ENCODE measurements at places on chromosomes 7 and 10.

DNA sequence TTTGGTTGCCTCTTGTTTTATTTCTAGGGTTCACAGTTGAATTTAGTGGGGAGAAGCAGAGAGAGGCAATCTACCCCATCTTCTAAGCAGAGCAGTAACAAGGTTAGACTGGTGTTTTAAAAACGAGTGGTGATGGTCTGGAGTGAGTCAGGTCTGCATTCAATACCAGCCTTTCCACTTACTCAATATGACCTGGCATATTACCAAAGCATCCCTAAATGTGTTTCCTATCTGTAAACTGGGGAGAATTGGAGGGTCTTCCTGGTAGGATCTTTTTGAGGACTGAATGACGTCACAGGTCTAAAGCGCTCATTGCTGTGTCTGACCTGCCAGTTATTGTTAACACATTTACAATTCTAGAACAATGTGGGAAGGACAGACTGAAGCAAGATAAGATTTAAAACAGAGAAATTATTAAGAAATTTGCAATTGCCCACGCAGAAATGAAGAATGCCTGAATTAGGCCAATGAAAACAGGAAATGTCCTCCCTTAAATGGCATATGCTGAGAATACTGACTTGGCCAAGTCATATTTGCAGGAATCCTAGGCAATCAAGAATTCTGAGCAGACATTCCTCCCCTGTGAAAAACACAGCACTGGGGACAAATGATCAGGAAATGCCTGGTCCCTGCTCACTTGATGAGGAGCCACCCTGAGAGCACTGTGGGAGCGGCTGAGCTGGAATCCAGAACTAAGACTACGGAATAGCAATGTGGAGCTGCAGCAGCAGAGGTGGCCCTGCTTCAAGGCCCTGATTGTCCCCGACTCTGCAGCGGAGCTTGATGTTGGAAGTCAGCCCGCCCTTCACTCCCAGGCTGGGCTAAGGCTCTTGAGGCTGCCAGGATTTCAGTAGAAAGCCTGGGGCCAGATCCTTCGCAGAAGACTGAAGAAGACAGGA, 184.5 kb upstream of the CXCL12 start:
- no peak for DNase-seq

DNA sequence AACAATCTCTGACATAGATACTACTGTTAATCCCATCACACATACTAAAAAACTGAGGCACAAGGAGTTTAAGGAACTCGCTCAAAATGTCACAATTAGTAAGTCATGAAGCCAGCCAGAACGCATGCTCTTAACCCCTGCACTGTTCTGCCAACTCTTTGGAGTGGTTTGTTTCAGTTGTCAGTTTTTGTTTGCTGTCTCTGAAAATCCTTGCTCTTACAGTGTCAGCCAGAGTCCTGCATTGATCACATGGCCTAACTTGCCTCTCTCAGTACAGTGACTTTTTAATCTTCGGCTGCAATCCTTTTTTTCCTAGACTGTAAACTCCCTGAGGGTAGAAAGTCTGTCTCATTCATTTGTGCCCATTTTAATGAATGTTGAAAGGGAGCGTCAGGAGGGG, 753.8 kb downstream of the AUTS2 start:
- no peak for DNase-seq

- DNase-seq: no peak
Measured at GRCh38 chr10:51878695-51879094, 179.3 kb upstream of the CSTF2T start.

DNA sequence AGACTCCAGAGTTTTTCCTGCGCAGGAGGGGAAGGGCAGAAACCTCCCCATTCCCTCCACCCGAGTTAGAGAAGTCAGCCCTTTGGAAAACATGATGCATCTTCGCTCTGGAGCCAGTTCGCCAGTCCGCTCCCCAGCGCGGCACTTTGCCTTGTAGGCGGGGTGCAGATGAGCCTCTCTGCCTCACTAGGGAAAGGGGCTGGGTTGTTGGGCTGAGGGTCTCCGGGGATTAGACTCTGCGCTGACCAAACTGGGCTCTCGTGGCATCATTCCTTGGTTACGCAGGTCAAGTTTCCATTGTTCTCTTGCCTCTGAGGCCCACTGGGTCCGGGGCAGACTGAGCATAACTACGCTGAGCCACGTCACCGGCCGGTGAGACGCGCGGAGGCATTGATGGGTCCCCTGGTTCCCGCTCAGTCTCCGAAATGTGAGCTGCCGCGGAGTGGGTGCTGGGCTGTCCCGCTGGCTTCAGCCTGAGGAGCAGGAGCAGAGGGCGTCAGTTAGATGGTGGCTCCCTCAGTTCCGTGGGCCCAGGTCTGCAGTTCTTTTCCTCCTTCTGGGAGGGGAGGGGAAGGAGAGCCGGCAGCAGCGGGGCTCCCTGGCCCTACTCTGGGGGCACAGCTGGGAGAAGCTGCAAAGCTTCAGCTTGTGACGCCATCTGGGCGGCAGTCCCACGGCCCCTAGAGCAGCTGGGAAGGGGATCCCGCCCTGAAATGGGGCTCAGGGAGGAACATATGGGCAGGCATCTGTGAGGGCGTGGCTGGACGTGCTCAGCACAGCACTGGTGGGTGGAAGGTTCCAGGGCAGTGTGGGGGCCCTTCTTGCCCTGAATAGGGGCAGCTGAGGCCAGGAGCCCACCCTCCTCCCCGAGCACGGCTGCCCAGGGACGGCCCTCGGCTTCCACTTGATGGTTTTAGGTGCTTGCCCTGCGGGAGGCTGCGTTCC, 121.3 kb upstream of the BTBD16 start:
- DNase-seq: no peak

DNA sequence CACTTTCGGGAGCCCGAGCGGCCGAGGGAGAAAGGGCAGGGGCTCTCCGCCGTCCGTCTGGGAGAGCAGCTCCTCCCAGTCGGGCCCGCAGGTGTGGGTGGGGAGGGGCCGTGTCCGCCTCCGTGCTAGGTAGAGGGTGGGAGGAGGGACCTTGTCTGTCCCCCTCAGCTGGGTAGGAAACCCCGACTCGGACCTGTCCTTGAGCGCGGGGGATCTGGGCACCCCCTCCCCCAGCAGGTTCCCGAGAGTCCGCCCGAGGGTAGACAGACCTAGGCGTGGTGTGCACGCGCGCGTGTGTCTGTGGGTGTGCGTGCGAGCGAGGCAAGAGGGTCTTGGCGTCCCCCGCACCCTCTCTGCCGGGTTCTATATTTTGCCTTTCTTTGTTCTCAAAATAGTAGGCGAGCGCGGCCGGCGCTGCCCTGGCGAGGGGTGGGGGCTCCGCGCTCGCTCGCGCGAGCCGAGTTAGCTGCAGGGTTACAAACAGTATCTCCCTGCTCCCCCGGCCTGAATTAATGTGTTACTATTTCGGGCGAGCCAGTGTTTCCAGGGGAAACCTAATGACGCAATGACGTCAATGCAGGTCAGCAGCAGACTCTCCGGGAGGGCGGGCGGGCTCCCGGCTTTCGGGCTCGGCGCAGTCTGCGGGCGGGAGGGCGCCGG, 73.9 kb upstream of the LEP start:
- no peak for DNase-seq

DNA sequence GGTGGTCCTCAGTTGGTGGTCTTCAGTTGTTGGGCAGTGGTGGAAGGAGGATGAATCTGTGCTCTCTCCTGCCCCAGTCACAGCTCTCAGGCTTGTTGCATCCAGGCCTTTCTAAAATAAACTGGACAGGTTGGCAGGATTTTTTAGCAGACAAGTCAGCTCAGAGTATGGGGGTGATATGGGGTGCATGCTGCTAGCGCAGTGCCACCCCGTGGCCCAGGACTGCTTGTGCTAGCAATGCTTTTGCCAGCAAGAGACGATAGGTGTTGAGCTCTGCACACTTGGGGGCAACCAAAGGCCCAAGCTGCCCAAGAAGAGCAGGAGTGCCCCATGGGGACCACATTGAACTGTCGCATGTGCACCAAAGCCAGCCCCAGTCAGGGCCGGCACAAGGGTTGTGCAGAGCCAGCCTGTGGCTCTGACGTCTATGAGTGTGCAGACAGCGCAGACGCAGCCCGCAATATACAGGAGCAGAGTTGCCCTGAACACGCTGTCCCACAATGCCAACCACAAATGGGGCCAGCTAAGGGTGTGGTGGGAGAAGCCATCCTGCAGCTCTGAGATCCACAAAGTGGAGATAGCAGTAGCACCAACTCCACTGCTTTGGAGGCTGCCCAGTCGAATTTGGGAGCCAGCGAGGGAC, 49.8 kb upstream of the PDSS1 start:
- DNase-seq: peak; percentile 61

DNA sequence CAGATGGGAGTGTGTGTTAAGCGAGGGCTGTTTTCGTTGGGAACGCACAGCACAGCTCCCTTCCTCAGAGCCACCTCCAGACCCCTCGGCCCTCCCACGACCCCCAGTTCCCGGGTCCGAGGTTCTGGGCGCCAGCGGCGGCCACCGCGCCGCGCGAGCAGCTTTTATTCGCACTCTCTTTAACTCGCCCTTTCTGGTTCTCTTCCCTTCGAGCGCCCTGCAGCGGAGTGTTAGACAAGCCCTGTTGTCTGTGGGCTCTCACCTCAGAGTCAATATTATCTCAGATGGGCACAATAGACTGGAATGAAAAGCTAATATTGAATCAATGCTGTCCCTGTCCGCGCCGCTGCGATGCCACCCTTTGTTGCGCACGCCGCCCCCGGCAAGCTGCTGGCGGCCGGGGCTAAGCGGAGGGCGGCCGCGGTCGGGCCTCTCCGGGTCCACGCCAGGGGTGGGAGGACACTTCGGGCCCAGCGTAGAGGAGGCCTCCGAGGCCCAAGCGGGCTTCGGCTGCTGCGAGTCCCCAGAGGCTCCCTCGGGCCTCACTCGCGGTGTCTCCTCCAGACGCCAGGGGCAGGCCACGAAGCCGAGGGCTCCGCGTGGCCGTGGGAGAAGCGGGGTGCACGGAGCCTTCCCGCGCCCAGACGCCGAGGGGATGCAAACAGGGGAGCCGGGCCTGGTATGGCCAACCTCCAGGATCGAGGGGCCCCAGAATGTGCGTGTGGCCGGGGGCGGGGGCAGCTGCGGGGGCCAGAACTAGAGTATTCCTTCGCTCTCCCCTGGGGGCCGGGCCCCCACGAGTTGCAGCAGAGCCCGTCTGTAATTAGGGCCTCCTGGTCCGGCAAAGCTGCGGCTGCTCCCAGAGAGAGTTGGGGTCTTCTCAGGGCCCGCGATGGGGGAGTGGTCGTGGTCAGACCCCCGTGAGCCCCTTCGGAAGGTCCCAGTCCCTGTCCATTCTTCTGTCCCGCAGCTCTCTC, 7.9 kb upstream of the EMX2 start:
- DNase-seq: no peak

DNA sequence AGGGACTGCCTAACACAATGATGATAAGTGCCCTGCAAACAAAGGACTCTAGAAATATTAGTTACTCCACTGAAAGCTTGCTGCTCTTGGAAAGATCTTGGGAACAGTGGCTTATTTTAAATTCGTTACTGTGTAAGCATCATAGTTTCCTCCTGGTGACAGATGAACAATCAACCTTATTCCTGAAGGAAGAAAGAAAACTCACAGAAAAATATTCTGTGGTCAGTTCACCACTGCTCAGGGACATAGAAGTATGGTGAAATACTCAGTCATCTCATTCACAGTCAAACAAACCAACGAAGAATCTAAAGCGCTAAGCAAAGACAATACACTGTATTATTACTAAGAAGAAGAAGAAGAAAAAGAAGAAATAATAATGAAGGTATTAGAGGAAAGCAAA, 27.8 kb downstream of the MKX start:
- DNase-seq: no peak

DNA sequence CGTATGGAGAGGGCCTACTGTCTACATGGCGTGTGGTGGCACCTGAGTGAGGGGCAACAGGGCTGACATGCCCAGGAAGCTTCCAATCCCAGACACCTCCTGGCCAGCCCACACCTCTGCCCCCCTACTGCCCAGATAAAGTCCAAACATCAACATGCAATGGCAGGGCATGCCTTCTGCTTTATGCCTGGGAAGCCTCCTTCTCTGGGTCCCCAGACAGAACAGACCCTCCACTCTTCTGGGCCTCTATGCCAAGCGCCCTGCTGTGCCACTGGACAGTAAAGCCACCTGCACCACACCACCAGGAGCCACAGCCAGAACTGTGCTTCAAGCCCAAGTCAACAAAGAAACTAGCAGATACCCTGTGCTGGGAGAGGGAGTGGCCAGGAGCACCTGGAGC, 12.5 kb downstream of the TMEM72 start:
- no peak for DNase-seq

DNA sequence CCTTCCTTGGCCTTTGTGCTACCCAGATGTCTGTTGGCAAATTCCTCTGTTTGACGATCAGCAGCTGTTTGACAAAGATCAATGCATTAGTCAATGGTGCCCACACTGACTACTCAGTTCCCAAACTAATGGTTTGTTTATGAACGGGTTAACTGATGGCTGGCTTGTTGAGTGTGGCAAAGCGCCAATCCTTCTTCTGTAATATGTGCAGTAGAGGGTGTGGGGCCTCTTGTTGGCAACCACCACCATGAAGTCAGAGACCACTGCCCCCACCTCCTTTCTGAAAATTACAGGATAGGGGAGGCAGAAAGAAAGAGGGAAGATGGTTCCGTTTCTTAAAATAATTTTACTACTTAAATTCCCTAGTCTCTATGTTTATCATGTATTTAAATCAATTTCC, 2.6 kb upstream of the PLCE1 start:
- DNase-seq: no peak

GRCh38 chr10:11746883-11747539, 4.8 kb downstream of the ECHDC3 start:
- no peak for DNase-seq

DNA sequence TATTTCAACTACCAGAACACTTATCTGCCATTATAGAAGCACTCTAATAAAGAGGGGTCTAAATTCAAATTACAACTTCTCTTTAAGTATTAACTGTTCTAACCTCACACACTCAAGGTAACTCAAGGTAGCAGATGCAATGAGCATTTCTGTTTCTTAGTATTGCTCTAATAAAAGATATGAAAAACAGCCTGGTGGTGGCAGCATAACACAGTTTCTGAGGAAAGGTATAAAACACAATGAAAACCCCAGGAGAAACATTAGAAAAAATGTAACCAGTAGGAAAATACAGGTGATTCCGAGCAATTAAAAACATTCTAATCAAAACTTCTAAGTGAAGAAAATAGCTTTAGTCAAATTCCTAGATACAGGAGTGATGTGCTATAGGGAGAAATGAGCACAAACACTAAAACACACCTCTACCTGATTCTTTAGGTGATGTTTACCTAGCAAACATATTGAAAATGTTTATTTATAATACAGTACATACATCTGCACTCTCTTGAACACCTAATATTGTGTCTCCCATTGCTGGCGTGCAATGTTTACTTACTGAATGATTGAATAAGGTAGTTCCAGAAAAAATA, 3.5 kb downstream of the MKRN1 start:
- DNase-seq: no peak

GRCh38 chr10:46544989-46545791, 11.3 kb downstream of the GPRIN2 start:
- peak; percentile 82 for DNase-seq

- DNase-seq: no peak
Measured at GRCh38 chr10:119198438-119198837, 8.9 kb upstream of the GRK5 start.

DNA sequence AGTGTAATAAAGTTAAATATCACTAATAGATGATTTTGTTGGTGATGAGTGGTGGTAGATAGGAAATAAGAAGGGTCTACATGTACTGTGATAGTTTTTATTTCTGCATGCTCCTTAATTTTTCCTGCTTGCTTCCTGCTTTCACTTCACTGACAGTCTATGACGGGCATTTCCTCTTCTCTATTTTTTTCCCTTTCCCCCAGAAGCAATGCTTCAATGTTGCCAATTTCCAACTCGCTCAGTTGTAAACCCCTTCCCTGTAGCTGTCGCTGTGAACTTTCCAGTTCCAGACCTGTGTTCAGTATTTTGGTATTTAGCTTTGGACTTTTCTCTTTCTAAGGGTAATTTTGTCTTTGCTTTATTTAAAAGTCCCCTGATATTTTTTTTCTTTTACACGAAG, 123.5 kb upstream of the AGR3 start:
- DNase-seq: no peak

Measured in chondrocyte (in vitro differentiated cells).